Omental fat pad (tissue), 4 donors: ENCODE measurements at places on chromosomes 2 and 18.

DNA sequence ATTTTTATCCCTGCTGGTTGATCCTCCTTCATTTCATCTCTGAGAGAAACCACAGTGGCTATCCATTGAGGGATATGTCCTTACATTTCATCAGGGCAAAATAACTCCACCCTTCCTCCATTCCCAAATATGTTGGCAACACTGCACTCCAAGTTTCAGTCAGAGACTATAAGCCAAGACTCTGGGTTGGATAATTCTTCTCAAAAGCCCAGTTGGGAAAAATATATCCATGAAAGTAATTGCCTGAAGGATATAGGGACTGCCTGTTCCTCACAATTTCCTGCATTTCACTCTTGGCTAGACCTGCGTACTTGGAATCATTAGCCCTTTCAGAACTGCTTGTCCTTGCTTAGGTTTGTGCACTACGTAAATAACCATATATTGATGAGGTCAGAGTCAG is 27.9 kb upstream of the EPB41L3 start:
- DNase-seq, result no peak

GRCh38 chr2:174979996-174980395 is 25.2 kb downstream of the CHN1 start:
- no peak for DNase-seq

- DNase-seq, result no peak
These were observed 111.8 kb downstream of the CELF4 start for GRCh38 chr18:37453752-37454151.

- DNase-seq, result no peak
These were observed 158.0 kb downstream of the SMAD7 start for GRCh38 chr18:48792611-48793380.

- DNase-seq, result no peak
These were observed 7.9 kb downstream of the SERPINB12 start for GRCh38 chr18:63550068-63550467.

GRCh38 chr2:129302106-129302505 is 677.4 kb upstream of the RAB6C start:
- no peak for DNase-seq

GRCh38 chr2:216679658-216680024 is 15.7 kb downstream of the IGFBP5 start:
- DNase-seq, result no peak
